ENCODE measurements at places on chromosomes 3 and 15.

- DNase-seq: no peak
Measured at GRCh38 chr3:73029321-73029796, 32.1 kb upstream of the EBLN2 start.

DNA sequence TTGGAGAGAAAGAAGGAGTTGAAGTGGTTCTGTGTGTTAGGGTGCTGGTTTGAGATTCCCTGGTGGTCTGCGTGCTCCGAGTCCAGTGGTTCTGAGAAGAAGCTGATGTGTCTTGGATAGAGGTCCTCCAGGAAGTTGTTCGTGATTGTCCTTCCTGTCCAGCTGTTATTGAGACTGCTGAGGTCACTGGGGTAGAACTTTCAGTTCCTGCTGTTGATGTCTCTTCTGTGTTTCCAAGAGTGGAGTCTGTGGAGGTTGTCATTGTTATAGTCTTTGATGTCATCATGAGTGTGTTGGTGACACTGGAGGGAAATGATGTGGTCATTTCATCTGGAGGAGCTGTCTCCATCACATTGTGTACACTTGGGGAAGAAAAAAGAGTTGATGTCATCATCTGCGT is 20.8 kb downstream of the MUC4 start:
- no peak for DNase-seq

DNA sequence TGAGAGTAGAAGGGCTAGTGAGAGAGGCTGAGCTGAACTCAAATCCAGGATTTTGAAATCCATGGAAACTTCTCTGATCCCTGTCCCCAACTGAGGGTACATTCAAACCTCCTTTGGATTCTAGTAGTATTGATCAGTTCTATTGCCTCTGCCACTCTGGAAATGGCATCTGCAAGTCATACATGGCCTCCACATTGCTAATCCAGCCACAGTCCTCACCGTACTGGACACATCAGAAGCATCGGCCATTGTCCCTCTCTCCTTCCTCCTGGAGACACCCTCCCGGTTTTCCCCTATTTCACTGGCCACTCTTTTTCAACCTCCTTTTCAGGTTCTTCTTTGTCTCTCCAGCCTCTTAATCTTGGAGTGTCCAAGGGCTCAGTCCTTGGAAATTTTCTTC is 66.9 kb downstream of the ETV5 start:
- no peak for DNase-seq

DNA sequence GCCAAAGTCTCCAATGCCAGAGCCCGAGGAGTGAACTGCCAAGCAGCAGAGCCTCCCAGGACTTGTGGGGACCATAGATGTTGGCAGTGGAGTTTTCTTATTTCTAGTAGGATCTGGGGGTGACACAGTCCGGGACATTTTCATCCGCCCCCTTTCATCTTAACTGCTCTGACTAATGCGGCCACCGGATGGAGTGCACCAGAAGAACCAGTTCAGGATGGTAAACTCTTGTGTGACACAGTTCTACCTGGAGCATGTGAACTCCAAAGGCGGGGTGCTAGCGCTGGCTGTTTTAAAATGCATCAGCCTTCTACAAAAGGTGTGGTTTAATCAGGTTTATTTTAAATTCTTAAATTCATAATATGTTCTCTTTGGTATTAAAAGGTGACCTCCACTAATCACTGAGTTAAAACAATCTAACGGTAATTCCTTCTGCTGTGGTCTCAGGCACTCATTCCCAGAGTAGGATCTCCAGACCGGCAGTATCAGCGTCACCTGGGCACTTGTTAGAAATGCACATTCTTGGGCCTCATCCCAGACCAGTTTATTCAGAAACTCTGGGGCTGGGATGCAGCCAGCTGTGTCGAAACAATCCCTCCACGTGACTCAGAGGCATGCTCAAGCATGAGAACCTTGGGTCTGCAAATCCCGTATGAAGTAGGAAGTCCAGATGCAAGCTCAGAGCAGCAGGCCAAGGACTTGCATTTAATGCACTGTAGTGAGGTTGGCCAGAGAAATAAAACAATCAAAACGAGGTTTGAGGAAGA is 105.5 kb downstream of the GABRB3 start:
- no peak for DNase-seq

GRCh38 chr15:33182278-33182905 is 12.1 kb downstream of the FMN1 start:
- no peak for DNase-seq

DNA sequence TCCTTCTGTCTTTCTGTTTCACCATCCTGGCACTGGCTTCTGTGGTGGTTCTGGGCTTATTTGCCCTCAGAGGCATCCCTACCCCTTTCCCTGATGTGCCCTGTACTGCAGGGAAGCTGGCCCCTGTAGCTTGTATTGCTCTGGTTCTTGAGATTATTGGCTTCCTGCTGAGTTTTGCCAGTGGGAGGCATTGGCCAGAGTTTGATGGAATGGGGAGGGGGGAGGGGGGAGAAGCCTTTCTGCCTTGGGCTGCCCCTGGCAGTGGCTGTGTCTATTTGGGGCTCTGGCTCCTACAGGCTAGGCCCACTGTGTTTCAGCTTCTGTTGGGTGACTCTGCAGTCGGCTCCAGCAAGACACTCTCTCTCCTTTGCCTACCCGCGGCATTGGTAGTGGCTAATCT is 41.6 kb upstream of the SEMA6D start:
- no peak for DNase-seq

DNA sequence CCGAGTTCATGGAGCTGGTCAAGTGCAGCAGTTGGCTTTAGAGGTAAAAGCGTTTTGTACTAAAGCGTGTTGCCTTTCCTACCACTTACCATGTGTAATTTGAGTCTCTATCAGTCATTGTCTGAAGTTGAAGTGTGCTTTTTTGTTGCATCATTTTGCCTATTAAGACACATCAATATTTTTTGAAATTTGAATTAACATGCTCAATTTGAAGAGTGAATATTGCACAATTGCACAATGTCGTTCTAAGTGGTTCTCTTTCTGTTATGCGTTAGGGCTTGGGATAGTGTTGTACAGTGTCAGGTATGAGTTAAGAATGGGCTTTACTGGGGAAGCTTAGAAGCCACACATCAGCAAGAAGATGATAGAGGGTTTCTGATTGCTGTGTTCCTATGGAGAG is 84.0 kb upstream of the ACKR4 start:
- no peak for DNase-seq

- no peak for DNase-seq
Measured at GRCh38 chr3:81816473-81817250, 55.2 kb upstream of the GBE1 start.

GRCh38 chr3:100540791-100541334 is 48.4 kb downstream of the TMEM45A start:
- DNase-seq: no peak

GRCh38 chr3:4732925-4733324 is 239.8 kb downstream of the ITPR1 start:
- no peak for DNase-seq

DNA sequence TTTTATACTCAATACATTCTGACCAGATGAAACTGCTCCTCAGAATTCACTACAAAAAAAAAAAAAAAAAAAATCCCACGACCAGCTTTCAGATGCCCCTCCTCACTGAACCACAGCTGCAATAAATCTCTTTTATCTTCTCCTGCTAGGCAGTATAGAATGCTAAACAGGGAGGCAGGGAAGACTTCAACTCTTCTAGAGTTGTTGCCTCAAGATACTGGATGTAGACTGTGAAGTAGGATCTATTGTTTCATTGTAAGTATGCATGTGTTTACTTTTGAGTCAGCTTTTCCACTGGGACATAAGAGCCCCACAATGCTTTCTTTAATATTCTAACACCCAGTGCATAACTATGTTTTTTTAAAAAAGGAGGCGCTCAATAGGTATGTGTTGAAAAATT is 401.4 kb downstream of the TBL1XR1 start:
- DNase-seq: no peak

GRCh38 chr3:157081626-157082210 is 78.2 kb downstream of the CCNL1 start:
- DNase-seq: peak; percentile 73

GRCh38 chr3:9817436-9817835 is 7.4 kb downstream of the TTLL3 start:
- DNase-seq: no peak

- DNase-seq: no peak
Measured at GRCh38 chr15:100810831-100811230, 68.8 kb upstream of the ALDH1A3 start.

- no peak for DNase-seq
Measured at GRCh38 chr15:63915873-63916771, 82.4 kb upstream of the HERC1 start.

GRCh38 chr3:66673293-66673692 is 172.5 kb upstream of the LRIG1 start:
- no peak for DNase-seq

DNA sequence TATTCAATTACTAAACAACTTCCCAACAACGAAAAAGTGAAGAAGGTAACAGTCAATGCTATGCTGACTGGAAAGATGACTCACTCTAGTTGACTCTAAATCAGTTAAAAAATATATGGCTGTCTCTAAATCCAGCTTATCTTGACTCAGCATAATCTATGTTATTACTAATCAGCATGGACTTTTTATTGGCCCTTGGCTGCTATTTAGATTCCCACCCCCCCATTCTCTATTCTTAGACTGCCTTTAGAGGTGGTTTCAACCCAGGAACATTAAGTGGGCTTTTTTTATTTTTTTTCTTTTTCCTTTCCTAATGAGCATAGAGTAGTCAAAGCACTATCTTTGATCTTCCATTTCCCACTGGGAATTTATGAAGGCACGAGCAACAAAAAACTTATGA is 1.9 kb downstream of the PCOLCE2 start:
- DNase-seq: no peak

GRCh38 chr15:29129926-29130325 is 139.7 kb downstream of the NSMCE3 start:
- DNase-seq: no peak

DNA sequence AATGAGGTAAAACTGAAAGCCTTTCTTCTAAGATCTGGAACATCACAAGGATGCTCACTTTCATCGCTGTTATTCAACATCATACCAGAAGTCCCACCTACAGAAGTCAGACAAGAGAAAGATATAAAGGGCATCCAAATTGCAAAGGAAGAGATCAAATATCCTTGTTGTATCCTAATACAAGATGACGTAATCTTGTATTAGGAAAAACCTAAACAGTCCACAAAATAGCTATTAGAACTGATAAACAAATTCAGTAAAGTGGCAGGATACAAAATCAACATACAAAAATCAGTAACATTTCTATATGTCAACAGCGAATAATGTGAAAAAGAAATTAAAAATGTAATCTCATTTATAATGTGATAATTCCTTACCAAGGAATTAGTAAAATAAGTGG is 195.1 kb upstream of the CBLB start:
- no peak for DNase-seq

GRCh38 chr3:30586096-30586805 is 20.1 kb upstream of the TGFBR2 start:
- DNase-seq: no peak

DNA sequence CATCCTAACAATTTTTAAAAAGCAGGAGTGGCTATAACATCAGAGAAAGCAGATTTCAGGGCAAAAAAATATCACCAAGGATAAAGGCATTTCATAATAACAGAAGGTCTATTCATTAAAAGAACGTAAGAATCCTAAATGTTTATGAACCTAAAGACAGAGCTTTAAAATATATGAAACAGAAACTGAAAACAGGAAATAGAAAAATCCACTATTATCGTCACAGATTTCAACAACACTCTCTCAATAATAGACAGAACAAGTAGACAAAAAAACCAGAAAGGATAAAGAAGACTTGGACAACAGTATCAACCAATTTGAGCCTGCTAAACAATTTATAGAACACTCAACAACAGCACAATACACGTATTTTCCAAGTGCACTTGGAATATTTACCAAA is 71.4 kb downstream of the FBXL22 start:
- no peak for DNase-seq

DNA sequence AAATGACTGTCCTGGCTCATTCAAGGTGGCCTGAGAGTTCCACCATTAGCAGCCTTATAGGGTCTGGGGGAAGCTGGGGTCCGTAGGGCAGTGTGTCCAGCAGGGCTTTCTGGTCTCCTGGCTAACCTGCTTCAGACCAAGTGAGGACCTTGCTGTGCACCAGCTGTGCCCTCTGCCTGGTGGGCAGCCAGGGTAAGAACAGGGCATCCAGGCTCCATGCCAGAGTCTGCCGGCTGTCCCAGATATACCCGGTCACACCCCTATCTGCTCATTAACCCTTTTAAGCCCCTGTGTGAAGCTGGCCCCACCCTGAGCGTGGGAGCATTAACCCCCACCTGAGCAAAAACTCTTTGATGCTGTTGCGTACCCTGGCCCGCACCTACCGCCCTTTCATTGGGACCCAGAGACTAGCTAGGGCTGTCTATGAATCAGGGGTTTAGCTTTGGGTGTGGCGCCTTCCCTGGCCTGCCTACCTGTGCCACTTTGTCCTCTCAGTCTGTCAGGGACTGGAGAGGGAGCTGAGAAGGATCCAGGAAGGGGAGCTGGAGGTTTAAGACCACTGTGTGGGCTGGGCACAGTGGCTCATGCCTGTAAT is 17.6 kb downstream of the SEMA3F start:
- DNase-seq: no peak

- DNase-seq: no peak
Measured at GRCh38 chr3:94241986-94242385, 179.1 kb downstream of the NSUN3 start.

DNA sequence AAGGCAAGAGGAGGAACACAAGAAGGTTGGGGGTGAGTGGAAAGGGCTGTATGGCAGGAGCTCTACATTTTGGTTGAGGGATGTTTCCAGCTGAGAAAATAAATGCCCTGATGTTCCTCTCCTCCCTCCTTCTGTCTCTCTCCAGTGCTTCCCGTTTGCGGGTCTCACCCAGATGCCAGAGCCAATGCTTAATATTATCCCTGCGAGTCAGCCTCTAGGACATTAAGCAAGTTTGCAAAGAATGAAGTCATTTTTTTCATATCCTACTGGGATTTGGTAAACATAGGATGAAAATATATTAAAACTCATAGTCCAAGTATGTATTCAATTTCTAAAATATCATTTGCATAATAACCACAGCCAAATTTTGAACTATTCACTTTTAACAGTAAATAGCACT is 295.9 kb downstream of the CADM2 start:
- DNase-seq: no peak

DNA sequence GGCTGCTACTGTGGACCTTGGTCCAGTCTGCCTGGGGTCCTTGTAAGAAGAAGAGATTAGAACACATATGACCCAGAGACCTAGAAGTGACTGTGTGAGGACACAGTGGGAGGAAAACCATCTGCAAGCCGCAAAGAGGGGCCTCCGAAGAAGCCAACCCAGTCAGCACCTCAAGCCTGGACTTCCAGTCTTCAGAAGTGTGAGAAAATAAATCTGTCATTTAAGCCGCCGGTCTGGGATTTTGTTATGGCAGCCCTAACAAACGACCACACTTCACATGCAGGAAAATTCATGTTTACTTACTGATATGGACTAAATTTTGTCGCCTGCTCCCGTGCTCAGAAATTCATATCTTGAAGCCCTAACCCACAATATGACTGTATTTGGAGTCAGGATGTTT is 44.4 kb upstream of the TMC3 start:
- no peak for DNase-seq
